ENCODE measurements at places on chromosomes 2 and 18.

GRCh38 chr2:219628235-219628985 lies 980 bp downstream of the SLC4A3 start:
- peak; percentile 53 for DNase-seq

- DNase-seq = no peak
Measured at GRCh38 chr2:30422444-30423040, 24.5 kb upstream of the LCLAT1 start.

DNA sequence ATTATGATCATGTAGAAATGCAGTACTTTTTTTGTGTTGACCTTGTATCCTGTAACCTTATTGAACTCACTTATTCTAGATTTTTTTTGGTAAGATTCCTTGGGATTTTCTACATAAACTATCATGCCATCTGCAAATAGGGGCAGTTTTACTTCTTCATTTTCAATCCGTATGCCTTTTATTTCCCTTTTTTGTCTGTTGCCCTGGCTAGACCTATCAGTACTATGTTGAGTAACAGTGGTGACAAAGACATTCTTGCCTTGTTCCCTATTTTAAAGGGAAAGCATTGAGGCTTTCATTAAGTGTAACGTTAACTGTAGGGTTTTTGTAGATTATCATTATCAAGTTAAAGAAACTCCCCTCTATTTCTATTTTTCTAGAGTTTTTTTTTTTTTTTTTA lies 92.3 kb downstream of the LYPD1 start:
- DNase-seq = no peak

GRCh38 chr2:173673640-173674039 lies 291.5 kb downstream of the SP3 start:
- no peak for DNase-seq

GRCh38 chr2:177817300-177817699 lies 255.3 kb downstream of the PDE11A start:
- no peak for DNase-seq

DNA sequence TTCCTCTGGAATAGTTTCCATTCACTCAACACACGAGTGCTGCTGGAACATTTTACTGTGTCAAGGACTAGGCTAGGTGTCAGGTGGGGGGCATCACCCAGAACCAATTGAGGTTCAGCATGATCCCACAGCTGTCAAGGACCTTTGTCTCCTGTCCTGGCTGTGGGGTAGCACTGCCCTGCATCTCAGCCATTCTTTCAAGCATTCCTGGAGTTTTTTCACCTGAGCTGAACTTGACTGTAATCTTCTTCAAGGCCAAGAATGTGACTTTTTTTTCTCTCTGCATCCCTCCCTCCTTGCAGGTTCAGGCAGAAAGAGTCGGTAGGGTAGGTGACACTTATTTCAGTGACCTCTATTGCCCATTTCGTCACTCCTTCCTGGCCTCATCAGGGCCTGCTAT lies 3.5 kb downstream of the MAPK4 start:
- DNase-seq = no peak

GRCh38 chr2:54049365-54049764 lies 66.0 kb upstream of the ACYP2 start:
- DNase-seq = no peak

GRCh38 chr2:213861638-213862037 lies 549.2 kb upstream of the VWC2L start:
- DNase-seq = no peak

GRCh38 chr2:53782676-53783075 lies 4.1 kb downstream of the ASB3 start:
- no peak for DNase-seq

DNA sequence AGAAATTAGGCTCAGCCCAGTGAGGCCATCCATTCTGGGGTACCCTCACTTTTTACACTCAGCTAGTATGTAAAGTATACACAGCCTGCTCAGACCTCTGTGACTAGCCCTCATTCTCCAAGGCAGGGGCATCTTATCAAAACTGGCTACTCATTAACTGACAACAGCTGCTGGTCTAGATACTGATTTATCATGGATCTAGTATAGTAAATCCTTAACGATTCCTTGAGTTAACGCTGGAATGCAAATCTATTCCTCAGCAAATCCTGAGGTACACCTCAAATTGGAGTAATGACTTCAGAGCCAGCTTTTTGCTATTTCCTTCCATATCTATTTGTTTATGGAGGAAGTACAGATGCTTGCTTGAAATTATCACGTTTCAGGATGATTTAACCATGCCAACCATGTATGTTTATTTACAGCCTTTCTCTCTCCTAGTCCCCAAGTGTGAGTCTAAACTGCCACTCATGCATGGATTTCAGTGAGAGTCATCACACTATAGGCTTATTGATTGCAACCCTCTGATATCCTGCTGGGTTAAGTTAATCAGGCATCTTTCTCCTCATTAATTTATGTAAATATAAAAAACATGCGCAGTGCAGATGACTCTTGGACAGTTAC lies 70.2 kb upstream of the DOK6 start:
- no peak for DNase-seq
